A549 treated with dexamethasone at 1 μM for 4 hours (cell line): ENCODE measurements at places on chromosomes 3 and 15. TPM values are rescaled to one million over a fixed set of nuclear protein-coding genes. Genes with fewer than 3 reads are reported as not detected.

The PSMD2 gene
- 257 to 391 TPM (median 283 TPM) in 5 replicates for total RNA-seq

The ISLR gene
- 0.33 to 0.52 TPM (median 0.35 TPM) in 5 replicates for total RNA-seq

The CAND2 gene
- total RNA-seq = 0.21 to 0.47 TPM (median 0.39 TPM) in 5 replicates

The SI gene
- total RNA-seq = not detected in 5 replicates

The IL12A gene
- 1.1 to 1.5 TPM (median 1.3 TPM) in 5 replicates for total RNA-seq

The ZNF501 gene
- 0.02 TPM in 1 of 5 replicates, not detected in the others for total RNA-seq

The CRYGS gene
- 0.41 to 0.96 TPM (median 0.71 TPM) in 5 replicates for total RNA-seq

The CCK gene
- total RNA-seq = 1.6 to 2.6 TPM (median 1.7 TPM) in 5 replicates

The SOX14 gene
- not detected in 5 replicates for total RNA-seq

The CELSR3 gene
- 2.7 to 4.4 TPM (median 4.2 TPM) in 5 replicates for total RNA-seq

The PTPRG gene
- total RNA-seq = 2.3 to 3.8 TPM (median 3.4 TPM) in 5 replicates

The PIK3R4 gene
- total RNA-seq = 15.0 to 20.8 TPM (median 15.8 TPM) in 5 replicates

The PLA2G4E gene
- total RNA-seq = 0.01 TPM in 1 of 5 replicates, not detected in the others

The KNG1 gene
- 0.07 TPM in 1 of 5 replicates, not detected in the others for total RNA-seq

The ESYT3 gene
- total RNA-seq = 0.36 to 0.79 TPM (median 0.52 TPM) in 5 replicates

The CDCP1 gene
- total RNA-seq = 7.7 to 9.9 TPM (median 9.1 TPM) in 5 replicates

The MCTP2 gene
- not detected in 5 replicates for total RNA-seq

The KY gene
- total RNA-seq = 0.06 to 0.13 TPM (median 0.09 TPM) in 5 replicates

The GREM1 gene
- 2.3 to 5.9 TPM (median 3.8 TPM) in 5 replicates for total RNA-seq

The CFAP92 gene
- not detected in 5 replicates for total RNA-seq

The GOLGA6L4 gene
- 0.39 to 1.4 TPM (median 1.2 TPM) in 5 replicates for total RNA-seq

The DMXL2 gene
- total RNA-seq = 12.4 to 21.2 TPM (median 17.4 TPM) in 5 replicates

The ZNF660 gene
- total RNA-seq = not detected in 5 replicates

The CD86 gene
- 0.12 TPM in 1 of 5 replicates, not detected in the others for total RNA-seq

The ACKR4 gene
- 0.04 TPM in 1 of 5 replicates, not detected in the others for total RNA-seq
